ENCODE measurements at places on chromosomes 1 and 21.

- DNase-seq: no peak
Observed at GRCh38 chr1:43422995-43423671, 30.6 kb downstream of the HYI start.

DNA sequence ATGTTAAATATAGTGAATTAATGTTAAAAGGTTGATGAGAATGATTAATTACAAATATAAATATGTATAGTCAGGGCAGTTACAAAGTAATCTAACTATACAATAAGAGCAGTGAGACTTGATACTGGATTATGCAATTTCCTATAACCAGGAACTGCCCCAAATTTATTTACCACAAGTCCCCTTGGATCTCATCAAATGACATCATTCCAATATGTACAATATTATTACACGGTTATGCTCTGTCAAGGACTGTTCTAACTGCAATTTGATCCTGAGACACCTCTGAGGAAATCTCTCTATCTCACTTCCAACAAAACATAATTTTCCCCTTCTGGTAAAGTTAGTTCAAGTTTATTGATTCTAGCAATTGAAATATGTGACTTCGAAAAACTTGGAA lies 917.6 kb downstream of the NCAM2 start:
- no peak for DNase-seq

GRCh38 chr21:24014381-24014780 lies 1592.9 kb downstream of the MRPL39 start:
- DNase-seq: no peak

DNA sequence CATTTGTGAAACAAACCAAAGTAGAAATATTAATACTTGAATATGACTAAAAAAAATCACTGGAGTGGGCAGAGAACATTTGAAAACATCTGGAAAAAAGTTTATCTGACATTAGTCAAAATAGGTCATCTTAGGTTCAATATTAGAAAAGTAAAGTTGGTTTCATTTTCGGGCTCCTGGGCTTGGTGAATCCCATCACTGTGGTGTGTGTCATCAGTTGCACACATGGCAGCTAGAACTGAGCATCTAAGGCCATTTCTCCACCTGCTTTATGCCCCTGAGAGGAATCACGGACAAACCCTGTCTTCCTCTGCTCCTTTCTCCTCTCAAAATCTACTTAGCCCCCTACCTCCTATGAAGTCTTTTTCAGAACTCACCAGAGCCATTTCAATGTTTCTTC lies 5.4 kb downstream of the HSD11B1 start:
- no peak for DNase-seq

- DNase-seq: no peak
Observed at GRCh38 chr1:241716915-241717656, 65.0 kb downstream of the WDR64 start.

All from renal cortical epithelial cell (primary cell).